IPS DF 6.9 (cell line): ENCODE measurements at places on chromosomes 12 and 14.

DNA sequence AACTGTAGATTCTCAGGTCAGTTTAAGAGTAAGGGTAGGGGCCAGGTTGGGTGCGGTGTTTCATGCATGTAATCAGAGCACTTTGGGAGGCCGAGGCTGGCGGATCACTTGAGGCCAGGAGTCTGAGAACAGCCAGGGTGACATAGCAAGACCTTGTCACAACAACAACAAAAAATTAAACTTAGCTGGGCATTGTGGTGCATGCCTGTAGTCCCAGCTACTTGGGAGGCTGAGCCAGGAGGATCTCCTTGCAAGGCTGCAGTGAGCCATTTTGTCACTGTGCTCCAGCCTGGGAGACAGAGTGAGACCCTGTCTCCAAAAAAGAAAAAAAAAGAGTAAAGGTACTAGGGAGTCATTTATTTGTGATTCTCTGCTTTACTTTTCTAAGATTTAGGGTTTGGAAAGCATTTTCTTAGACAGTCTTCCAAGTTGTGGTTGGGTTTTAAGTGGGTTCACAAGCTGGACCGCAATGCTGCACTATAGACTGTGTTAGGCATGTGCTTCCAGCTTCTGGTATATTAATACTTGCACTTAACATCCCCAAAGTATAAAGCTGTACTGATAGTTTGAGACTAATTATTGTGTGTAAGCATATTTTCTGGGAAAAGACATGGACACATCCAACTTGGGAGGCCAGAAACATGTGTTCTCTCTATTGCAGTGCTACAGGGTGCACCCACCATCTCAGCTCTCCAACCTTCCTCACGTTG is 49.1 kb upstream of the HECTD1 start:
- no peaks in the 10 kb centered on the region for H3K27me3 ChIP-seq
- H3K27ac ChIP-seq: no peak overlapping the region
- DNase-seq: no peak

DNA sequence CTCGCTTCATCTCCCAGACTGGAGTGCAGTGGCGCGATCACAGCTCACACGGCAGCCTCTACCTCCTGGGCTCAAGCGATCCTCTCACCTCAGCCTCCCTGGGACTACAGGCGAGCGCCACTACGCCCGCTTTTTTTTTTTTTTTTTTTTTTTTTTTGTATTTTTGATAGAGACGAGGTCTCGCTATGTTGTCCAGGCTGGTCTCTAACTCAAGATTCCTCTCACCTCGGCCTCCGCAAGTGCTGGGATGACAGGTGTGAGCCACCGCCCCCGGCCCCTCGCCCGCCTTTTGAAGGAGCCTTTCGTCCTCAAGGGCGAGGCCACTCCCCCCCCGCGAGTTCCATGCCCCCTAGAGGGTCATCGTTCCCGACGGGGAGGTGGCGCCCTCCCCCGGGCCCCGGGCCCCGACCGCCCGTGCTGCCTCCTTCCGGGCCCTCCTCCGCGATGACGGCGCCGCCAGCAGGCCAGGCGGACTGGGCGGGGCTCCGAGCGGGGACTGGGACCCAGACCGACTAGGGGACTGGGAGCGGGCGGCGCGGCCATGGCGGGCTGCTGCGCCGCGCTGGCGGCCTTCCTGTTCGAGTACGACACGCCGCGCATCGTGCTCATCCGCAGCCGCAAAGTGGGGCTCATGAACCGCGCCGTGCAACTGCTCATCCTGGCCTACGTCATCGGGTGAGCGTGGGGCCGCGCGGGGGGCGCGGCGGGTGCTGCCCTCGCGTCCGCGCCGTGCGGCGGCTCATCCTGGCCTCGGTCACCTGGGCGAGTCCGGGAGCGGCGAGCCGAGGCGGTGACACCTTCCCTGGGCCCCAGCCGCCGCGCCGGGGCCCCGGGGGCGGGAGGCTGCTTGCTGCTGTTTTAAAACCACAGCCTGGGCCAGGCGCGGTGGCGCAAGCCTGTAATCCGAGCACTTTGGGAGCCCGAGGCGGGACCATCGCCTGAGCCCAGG is at the start of gene P2RX4:
Gene P2RX4, plus strand, starts transcription at position 506 of the 949 bp plus-strand sequence. Its CDS starts 36 bp downstream, at position 542.
- H3K36me3 ChIP-seq: no peaks in the 10 kb centered on the region
- H3K27ac ChIP-seq: no peak within 1 kb of the TSS
- no peaks in the 10 kb centered on the region for H3K27me3 ChIP-seq
- peak; percentile 43 for DNase-seq

DNA sequence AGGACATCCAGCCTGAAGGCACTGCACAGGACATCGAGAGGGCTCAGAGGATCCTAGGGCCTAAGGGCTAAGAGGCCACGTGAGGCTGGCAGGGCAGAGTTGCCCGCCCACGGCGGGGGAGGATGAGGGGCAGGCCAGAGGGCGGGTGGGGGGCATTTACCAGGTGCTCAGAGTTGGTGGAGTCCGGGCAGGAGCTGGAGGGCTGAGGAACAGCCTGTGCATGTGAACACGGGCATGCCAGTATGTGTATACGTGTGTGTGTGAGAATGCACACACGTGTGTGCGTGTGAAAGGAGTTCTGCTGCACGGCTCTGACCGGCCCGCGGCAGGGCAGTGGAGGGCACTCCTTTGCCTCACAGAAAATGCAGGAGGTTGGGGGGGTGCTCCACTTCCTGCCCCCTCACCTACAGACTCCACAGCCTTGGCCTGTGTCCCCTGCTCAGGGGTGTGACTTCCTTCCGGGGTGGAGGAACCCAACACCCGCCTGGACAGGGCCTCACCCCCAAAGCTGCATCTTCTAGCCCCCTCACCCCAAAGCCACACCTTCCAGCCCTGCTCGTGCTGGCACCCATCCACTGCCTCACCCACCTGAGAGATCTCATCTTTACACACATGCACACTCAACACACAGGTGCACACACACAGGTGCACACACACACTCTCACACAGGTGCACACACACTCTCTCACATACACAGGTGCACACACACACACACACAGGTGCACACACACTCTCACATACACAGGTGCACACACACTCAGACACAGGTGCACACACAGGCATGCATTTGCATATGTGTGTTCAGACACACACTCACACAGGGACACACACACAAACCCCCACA is 11.8 kb upstream of the GPR132 start:
- no peaks in the 10 kb centered on the region for H3K4me1 ChIP-seq
- DNase-seq: no peak
- H3K27me3 ChIP-seq: no peaks in the 10 kb centered on the region
- H3K4me3 ChIP-seq: no peak overlapping the region

GRCh38 chr12:116968986-116969385 is 58.2 kb downstream of the FBXW8 start:
- H3K36me3 ChIP-seq: no peaks in the 10 kb centered on the region
- H3K27me3 ChIP-seq: no peaks in the 10 kb centered on the region
- H3K4me1 ChIP-seq: no peaks in the 10 kb centered on the region
- DNase-seq: no peak
- no peak overlapping the region for H3K4me3 ChIP-seq
- no peak overlapping the region for H3K27ac ChIP-seq

DNA sequence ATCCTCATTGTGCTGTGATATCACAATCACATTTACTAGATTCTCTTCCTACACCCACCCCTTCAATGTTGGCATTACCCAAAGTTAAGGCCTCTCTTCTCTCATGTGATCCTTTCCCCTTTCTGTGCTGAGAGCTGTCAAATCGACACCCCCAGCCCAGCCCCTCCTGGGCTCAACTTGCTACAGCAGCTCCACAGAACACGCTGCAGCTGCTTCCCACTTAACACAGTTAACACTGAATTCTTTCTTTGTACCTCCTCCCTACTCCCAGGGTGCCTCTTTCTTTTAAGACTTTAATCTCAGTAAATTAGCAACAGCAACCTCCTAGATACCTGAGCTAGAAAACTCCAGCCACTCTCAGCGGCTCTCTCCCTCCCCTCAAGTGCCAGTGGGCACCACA is 17.8 kb downstream of the SPTB start:
- H3K4me1 ChIP-seq: peaks cover 5% of the 10 kb centered on the region
- H3K27ac ChIP-seq: no peak overlapping the region
- H3K36me3 ChIP-seq: no peaks in the 10 kb centered on the region

- H3K27ac ChIP-seq: no peak overlapping the region
- no peak for DNase-seq
- no peaks in the 10 kb centered on the region for H3K27me3 ChIP-seq
- H3K36me3 ChIP-seq: no peaks in the 10 kb centered on the region
- H3K4me3 ChIP-seq: no peak overlapping the region
Observed at GRCh38 chr12:19891936-19892591, 452.8 kb downstream of the AEBP2 start.

GRCh38 chr14:67573228-67574010 is 26.6 kb downstream of the PIGH start:
- no peaks in the 10 kb centered on the region for H3K27me3 ChIP-seq
- H3K36me3 ChIP-seq: peaks cover 3% of the 10 kb centered on the region; the same call in 1 of the 2 replicates
- no peak overlapping the region for H3K27ac ChIP-seq
- H3K4me3 ChIP-seq: no peak overlapping the region

DNA sequence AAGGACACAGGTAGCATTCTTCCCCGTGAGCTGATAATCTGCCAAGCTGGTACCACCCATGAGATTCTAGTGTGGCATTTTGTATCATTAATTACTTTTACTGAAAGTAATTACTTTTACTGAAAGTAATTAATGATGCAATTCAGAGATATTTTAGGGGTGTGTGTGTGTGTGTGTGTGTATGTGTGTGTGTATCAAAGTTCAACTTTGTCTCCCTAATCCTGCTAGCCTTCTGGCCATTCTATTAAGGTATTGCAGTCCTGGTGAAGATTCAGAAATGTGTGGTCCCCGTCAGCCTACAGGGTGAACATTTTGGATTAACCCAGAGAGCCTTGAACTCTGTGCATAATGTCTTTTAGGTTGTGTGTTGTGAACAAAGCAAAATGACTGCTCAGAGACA is 310.8 kb downstream of the ZFP36L1 start:
- no peak overlapping the region for H3K27ac ChIP-seq
- no peaks in the 10 kb centered on the region for H3K4me1 ChIP-seq
- H3K36me3 ChIP-seq: no peaks in the 10 kb centered on the region
- H3K27me3 ChIP-seq: no peaks in the 10 kb centered on the region

- no peaks in the 10 kb centered on the region for H3K36me3 ChIP-seq
- no peaks in the 10 kb centered on the region for H3K4me1 ChIP-seq
- no peaks in the 10 kb centered on the region for H3K27me3 ChIP-seq
Observed at GRCh38 chr12:89977405-89978085, 268.9 kb upstream of the ATP2B1 start.

DNA sequence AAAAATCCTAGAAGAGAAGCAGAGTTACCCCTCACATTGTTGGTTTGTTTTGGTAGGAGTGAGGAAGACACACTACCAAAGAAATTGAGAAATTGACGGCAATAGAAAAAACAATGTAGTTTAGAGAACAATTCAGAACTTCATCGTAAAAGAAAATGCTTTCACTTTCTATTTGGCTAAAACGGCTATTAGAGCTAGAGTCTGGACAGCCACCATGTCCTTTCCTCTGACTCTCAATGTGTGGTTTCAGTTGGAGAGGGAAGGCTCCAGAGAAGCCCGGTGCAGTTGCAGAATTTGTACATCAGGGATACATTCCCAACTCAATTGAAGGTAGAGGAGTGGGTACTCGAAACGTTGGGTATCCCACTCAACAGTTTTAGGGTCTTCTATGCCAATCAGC is 535.3 kb downstream of the GALC start:
- no peaks in the 10 kb centered on the region for H3K36me3 ChIP-seq
- DNase-seq: no peak
- H3K27me3 ChIP-seq: no peaks in the 10 kb centered on the region
- H3K4me3 ChIP-seq: no peak overlapping the region

DNA sequence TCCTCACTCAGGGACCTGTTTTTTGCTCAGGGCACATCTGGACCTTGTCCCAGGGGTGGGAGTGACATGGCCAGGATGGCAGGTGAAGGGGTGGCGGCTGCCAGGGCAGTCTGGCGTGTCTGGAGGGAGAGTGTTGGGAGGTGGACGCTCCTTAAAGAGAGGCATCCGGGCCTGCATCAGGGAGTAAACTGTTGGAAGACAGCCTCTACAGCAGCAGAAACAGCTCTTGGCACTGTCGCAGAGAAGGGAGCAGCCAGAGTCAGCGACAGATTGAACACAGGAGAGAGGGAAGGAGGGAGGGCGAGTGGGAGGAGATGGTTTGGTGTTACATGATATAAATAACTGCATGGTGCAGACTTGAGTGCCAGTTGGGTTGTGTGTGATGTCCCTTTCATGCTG is 52.8 kb downstream of the IGF1 start:
- DNase-seq: no peak
- no peaks in the 10 kb centered on the region for H3K36me3 ChIP-seq
- H3K27me3 ChIP-seq: no peaks in the 10 kb centered on the region

GRCh38 chr14:55019968-55020554 is 6.8 kb downstream of the WDHD1 start:
- no peak overlapping the region for H3K27ac ChIP-seq
- no peaks in the 10 kb centered on the region; the same call in 1 of the 2 replicates for H3K36me3 ChIP-seq
- no peak overlapping the region for H3K4me3 ChIP-seq
- DNase-seq: no peak
- H3K4me1 ChIP-seq: no peaks in the 10 kb centered on the region

DNA sequence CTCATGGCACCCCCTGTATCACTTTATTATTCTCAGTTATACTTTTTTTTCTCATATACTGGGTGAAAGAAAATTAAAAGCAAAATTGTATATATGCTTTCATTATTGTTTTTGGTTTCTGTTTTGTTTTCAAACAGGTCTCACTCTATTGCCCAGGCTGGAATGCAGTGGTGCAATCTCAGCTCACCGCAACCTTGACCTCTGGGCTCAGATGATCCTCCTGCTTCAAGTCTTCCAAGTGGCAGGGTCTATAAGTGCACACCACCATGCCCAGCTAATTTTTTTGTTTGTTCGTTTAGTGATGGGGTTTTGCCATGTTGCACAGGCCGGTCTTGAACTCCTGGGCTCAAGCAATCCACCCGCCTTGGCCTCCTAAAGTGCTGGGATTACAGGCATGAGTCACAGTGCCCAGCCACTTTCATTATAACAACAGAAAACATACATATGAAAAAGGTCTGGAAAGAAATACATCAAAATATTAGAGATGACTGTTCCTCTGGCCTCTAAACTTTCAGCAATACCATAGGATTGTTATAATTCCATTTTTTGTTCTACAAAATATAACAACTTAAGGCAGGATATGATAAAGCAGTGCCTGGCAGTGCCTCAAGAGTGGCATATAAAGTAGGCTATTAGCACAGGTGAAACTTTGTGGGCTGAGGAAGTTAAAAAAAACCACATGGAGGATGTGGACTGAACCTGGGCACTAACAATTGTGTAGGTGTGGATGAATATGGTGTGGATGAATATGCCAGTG is 5.8 kb upstream of the NTN4 start:
- no peak overlapping the region for H3K4me3 ChIP-seq
- no peaks in the 10 kb centered on the region for H3K4me1 ChIP-seq
- DNase-seq: no peak
- H3K27me3 ChIP-seq: peaks cover 4% of the 10 kb centered on the region; the same call in 1 of the 2 replicates

GRCh38 chr12:51954561-51955361 is 3.3 kb downstream of the ACVR1B start:
- H3K36me3 ChIP-seq: no peaks in the 10 kb centered on the region
- H3K27ac ChIP-seq: no peak overlapping the region
- DNase-seq: no peak
- no peaks in the 10 kb centered on the region for H3K4me1 ChIP-seq

- H3K36me3 ChIP-seq: peaks cover 58% of the 10 kb centered on the region
- no peak overlapping the region for H3K4me3 ChIP-seq
- DNase-seq: no peak
- no peaks in the 10 kb centered on the region; the same call in 1 of the 2 replicates for H3K4me1 ChIP-seq
- no peaks in the 10 kb centered on the region for H3K27me3 ChIP-seq
Observed at GRCh38 chr12:132066345-132066685, 77.8 kb downstream of the DDX51 start.
